ENCODE measurements at places on chromosomes 16 and 17.

DNA sequence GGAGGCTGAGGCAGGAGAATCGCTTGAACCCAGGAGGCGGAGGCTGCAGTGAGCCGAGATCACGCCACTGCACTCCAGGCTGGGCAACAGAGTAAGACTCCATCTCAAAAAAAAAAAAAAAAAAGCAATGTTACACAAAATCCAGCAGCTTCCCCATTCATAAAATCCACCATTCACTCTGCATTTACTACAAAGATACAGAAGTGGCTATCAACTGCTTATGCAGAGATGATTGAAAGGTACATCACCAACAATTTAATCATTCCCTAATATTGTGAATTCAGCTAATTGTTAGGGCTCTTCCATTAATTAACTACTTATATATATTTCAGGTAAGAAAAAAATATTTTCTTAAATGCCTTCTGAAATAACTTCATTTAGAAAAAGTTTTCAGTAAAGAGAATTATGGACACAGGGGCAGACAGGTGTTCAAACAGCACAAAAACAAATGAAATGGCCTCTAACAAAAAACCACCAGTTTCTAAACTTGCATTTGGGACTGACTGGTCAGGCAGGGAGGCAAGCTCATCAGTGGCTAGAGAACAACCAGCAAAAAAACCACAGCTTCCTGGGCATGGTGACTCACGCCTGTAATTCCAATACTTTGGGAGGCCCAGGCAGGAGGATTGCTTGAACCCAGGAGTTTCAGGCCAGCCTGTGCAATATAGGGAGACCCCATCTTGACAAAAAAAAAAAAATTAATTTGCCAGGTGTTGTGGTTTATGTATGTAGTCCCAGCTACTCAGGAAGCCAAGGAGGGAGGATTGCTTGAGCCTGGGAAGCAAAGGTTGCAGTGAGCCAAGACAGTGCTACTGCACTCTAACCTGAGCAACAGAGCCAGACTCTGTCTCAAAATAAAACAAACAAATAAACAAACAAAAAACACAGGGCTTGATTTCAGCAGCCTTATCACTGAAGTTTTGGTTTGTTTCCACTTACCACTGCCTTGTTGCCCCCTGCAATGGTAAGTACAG, 26.3 kb downstream of the ERN1 start:
- DNase-seq, result no peak

GRCh38 chr17:34606763-34607162, 27.4 kb downstream of the TMEM132E start:
- no peak for DNase-seq

- DNase-seq, result no peak
These were observed 9.5 kb upstream of the UNK start for GRCh38 chr17:75774991-75775668.

- DNase-seq, result no peak
These were observed 3.4 kb downstream of the C1QTNF1 start for GRCh38 chr17:79027274-79027924.

DNA sequence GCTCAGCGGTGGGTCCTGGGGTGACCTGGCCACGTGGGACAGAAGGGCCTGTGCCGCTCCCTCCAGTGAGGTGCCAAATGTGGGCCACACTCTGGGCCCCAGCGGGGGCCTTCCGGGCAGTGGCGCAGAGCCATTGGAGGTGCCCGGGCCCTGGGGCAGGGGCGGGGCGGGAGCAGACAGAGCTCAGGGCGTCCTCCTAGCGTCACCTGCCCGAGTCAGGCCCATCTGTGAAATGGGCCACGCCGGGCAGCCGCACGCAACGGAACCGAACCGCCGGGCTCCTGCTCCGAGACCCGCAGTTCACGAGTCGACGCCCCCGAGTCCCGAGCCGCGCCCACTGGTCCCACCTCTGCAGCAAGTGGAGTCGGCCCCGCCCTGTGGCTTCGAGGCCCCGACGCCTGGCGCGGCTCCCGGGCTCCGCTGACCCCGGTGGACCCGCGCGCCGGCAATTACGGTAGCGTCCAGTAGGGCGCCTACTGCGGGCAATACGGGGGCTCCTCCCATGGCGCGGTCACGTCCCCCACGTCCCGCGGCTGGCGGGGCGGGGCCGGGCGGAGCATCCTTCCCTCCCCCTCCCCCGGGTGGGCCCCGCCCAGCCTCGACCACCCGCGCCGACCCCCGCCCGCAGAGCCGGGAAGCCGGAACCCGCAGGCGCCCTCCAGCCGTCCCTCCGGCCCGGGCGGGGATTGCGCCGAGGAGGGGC, 1.9 kb downstream of the SLC16A3 start:
- DNase-seq, result no peak

DNA sequence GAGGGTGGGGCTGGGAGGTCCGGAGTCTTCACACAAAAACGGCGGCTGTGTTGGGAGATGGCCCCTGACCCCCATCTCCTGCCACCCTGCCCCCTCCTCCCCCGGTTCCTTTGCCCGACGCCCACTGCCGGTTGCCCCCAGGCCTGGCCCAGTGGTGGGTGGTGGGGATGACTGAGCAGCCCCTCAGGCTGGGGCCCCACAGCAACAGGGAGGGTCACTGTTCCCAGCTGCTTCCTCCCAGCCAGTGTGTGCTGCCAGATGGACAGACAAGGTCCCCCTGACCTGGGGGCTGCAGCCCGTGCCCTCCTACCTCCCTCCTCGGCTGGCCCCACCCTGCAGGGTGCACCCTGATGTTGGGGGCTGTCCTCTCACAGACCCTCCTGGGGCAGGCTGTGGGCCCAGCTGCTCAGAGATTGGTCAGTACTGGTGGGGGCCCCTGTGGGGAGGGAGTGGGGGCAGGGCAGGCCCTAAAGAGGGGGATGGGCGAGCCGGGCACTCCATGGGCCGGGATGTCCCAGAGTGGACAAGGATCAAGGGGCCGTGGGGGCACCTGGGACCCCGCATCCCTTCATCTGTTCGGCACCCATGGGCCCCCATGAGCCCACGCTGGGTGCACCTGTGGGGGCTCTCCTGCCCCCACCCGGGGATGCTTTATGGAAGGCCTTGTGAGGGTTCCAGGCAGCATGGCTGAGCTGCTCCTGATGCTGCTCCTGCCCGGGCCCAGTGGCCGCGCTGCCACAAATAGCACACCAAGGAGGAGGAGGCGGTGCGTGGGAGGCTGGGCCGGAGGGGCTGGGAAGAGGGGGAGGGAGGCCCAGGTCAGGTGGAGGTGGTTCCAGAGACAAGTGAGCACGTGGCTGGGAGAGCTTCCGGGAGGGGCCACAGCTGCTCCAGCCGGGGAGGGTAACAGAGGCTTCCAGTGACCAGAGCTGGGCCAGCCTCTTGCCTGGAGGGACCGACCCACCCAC, 5.1 kb downstream of the C1QTNF8 start:
- peak; percentile 20 for DNase-seq

DNA sequence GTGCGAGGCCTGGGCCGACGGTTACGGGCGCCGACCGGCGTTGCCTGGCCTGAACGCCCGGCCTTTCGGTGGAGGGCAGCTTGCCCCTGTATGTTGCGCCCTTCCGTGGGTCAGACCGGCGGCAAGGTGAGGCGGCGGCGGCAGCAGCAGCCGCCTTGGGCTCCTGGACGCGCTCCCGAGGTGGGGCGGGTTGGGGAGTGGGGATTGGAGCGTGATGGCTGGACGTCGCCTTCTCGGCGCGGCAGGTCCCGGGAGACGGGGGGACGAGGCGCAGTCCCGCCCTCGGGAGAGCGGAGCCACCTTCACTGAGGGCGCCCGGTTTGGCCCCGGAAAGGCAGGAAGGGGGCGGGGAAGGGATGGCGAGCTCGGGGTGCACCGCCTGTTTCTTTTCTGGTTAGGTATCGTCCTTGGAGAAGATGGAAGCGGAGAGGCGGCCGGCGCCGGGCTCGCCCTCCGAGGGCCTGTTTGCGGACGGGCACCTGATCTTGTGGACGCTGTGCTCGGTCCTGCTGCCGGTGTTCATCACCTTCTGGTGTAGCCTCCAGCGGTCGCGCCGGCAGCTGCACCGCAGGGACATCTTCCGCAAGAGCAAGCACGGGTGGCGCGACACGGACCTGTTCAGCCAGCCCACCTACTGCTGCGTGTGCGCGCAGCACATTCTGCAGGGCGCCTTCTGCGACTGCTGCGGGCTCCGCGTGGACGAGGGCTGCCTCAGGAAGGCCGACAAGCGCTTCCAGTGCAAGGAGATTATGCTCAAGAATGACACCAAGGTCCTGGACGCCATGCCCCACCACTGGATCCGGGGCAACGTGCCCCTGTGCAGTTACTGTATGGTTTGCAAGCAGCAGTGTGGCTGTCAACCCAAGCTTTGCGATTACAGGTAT, 671 bp downstream of the DGKE start:
- peak; percentile 5 for DNase-seq

GRCh38 chr16:75372236-75372856, 61.0 kb downstream of the CFDP1 start:
- DNase-seq, result no peak

- DNase-seq, result no peak
These were observed 16.5 kb upstream of the ST6GALNAC1 start for GRCh38 chr17:76659928-76660655.

DNA sequence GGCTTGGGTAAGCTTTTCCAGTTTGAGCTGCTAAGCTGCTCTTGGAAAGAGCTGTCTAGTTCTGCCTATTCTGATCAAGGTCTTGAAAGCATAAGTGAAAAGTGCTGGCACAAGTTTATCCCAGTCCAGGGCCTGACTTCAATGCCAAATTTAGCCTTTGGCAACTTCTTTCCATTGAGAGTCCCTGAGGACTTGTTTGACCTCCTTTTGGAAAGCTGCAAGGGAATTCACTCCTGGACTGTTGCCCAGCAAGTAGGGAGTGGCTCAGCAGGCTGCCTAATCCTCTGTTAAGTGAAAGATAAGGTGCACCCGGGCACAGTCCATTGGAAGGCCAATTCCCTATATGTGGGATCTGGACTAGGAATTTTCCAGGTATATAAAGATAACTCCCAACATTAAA, 16.0 kb upstream of the TANC2 start:
- peak; percentile 12 for DNase-seq

DNA sequence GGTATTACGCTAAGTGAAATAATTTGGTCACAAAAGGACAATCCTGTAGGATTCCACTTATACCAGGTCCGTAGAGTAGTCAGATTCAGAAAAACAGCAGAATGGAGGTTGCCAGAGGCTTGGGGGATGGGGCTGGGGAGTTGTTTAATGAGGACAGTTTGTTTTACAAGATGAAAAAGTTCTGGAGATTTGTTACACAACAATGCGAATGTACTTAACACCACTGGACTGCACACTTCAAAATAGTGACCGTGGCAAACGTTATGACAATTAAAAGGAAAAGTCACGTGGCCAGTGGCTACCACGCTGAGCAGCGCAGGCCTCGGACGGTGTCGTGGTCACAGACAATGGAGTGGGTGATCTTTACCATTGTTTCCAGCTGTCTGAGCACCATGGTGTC, 338.1 kb downstream of the SEC14L1 start:
- peak; percentile 44 for DNase-seq

GRCh38 chr16:66853261-66854139, 9.3 kb downstream of the CA7 start:
- DNase-seq, result no peak

- no peak for DNase-seq
These were observed 325.3 kb upstream of the EEF2KMT start for GRCh38 chr16:5422643-5423496.

- DNase-seq, result no peak
These were observed 24.3 kb upstream of the C1QL1 start for GRCh38 chr17:44992242-44992939.

- DNase-seq, result peak; percentile 14
These were observed 76.3 kb downstream of the LITAF start for GRCh38 chr16:11510178-11510973.

GRCh38 chr17:68103148-68103547, 67.6 kb downstream of the KPNA2 start:
- no peak for DNase-seq

- DNase-seq, result no peak
These were observed 22.6 kb downstream of the CNTNAP1 start for GRCh38 chr17:42704837-42705494.

DNA sequence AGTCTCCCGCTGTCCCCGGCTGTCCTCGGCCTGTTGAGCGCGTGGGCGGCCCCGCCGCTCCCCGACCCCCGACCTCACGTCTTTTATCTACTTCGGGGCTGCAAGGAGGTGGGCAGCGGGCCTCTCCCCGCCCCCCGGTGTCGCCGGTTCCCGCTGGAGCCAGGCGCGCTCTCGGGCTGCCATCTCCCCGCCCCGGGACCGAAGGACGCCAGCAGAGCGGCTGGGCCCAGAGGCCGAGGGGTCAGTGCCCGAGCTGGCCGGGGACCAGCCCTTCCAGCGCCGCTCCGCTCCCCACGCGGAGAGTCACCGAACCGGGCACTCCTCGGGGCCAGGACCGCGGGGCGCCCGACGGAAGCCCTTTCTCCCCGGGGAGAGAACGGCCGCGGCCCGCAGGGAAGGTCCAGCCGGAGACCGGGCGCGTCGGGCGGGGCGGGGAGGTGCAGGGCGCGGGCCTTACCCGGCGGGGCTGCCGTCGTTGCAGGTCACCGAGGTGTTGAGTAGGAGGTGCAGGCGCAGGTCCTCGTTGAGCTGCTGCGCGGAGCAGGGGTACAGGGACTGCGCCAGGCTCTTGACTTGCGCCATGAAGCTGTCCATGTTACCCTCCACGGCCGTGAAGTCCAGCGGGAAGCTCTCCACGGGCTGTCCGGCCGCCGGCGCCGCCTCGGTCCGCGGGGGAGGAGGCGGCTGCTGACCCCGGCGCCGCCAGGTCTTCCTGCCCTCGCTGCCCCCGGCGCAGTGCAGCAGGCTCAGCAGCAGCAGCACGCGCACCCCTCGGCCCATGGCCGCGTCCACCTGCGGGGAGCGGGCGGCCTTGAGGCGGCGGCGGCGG, 643 bp downstream of the NOTUM start:
- no peak for DNase-seq

GRCh38 chr16:82157836-82158235, 12.2 kb downstream of the MPHOSPH6 start:
- DNase-seq, result no peak

Data from DMS79 treated with DMSO at 0.1 percent for 48 hours (cell line).